ENCODE measurements at places on chromosomes 11 and 22. TPM values are rescaled to one million over a fixed set of nuclear protein-coding genes. Genes with fewer than 3 reads are reported as not detected.

NCF4 gene
- not detected for total RNA-seq

DNA sequence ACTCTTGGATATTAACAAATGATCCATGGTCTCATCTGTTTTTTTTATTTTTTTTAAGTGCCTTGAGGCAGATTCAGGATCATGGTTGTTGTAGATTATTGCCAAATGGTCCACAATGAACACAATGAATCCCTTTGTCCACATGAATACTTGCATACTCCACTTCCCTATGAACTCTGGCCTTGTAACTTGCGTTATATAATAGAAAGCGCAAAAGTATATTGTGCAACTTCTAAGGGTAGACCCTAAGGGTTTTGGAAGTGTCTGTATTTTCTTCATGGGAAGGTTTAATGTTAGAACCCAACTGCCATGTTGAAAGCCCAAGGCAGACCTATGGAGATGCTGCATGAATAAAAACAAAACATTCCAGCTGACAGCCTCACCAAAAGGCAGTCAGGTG is 8.1 kb upstream of the OR5AL1 start:
- DNase-seq, result no peak

GRCh38 chr22:37427135-37427710 is at the start of gene ELFN2:
Gene ELFN2 (minus strand): TSS chr22:37427479. CDS start chr22:37375534, 51,945 bp downstream.
- no peak for DNase-seq

DNA sequence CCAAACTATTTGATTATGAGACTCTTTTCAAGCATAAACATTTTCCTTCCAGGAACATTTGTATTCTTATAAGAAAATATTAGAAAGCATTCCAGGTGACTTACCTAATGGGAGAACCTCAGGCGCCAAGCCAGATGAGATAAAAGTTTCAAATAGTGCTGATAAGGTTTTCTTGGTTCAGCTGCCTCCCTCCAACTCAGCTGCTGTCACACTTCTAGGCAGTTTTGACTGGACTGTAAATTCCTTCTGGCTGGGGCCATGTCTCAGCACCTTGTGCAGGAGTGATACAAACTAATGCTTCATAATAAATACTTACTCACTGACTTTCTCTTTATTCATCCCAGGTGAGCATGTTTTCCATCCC is 131.1 kb downstream of the MED15 start:
- DNase-seq, result no peak

DNA sequence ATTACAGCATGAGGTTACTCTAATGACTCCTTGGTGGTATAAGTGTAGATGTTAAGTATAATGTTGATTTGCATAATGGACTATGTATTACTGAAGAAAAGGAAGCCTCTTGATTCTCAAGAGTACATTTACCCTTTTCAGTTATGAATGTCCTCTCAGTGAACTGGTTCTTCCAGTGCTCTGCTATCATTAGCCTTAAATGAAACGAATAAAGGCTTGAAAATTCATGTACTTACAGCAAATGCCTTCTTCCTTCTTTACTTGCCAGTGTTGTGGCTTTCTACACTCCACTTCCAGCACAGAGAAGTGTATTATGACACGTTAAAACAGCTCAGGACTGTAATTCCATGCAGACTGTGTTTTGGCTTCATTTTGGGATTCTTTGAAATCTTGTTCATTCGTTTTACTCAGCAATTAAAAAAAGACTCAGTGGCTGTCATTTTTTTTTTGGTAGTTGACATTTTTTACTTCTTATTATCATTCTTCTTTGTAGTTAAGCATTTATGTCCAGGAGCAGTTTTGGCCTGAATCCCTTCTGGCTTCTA is 96.9 kb downstream of the MTMR3 start:
- DNase-seq, result no peak

- no peak for DNase-seq
Measured at GRCh38 chr11:78061088-78061920, 2.4 kb upstream of the THRSP start.

DNA sequence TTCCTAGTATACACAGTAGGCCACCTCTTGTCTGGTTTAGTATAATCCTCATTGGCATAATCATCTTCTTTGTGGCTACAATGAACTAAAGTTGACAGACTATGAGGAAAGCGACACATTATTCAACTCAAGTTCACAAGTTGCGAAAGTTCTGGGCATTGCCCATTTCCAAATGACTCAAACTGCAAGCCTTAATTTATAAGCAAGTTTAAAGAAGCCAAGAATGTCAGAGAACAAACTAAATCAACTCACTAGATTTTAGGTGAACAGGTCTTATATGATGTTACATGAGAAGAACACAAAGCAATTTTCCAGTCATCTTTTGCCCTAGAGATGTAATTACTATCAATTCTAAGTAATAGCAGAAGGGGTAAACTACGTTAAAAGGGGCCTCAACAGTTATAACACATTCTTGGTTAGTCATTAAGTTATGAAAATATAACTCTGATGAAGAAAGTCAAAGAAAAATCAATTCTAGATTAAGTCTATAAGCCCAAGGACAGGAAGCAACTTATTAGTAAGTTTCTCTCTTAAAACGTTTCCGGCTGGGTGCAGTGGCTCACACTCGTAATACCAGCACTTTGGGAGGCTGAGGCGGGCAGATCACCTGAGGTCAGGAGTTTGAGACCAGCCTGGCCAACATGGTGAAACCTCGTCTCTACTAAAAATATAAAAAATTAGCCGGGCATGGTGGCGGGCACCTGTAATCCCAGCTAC is 21.5 kb downstream of the PICALM start:
- DNase-seq, result peak; percentile 44

RBM4B gene
- total RNA-seq, result 27.7 TPM

PDHX gene
- 50.3 TPM for total RNA-seq

All from A172 (cell line).